CD14-positive monocyte (primary cell): ENCODE measurements at places on chromosomes 2 and 18. TPM values are rescaled to one million over a fixed set of nuclear protein-coding genes. Genes with fewer than 3 reads are reported as not detected.

GRCh38 chr18:78396077-78396476, 583.5 kb upstream of the SALL3 start:
- DNase-seq = no peak
- no peaks in the 10 kb centered on the region for H3K4me1 ChIP-seq

DNA sequence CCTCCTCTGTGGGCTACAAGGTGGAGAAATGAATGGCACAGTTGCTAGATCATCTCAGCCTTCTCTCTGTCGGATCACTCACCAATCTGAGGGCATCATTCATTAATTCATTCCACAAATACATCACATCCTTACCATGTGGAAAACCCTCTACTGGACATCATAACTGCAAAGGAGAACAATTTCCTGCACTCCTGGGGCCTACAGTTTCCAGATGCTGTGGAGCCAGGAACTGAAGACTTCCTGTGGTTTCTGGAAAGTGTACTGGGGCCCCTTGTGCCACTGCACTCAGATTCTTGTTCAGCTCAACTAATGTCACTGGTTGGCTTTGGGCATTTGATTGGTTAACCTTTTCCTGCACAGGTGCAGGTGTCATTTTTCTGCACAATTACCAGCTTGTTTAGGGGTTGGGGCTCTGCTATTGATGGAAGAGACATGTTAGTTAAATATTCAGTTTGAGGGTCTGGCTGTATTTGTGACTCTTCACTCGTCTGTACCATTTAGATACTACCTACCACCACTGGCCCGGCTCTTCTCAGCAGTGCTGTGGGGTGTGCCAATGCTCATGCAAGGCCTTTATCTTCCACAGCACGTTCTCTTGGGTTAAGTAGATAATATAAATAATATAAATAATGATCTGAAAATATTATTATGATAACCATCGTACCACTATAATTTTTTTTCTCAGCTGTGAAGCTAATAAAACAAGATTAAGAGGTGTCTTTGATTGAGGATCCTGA, 427.3 kb downstream of the TSN start:
- no peak overlapping the region for H3K27ac ChIP-seq
- no peak for DNase-seq
- H3K36me3 ChIP-seq = no peaks in the 10 kb centered on the region

- H3K36me3 ChIP-seq = no peaks in the 10 kb centered on the region
- DNase-seq = no peak
- no peaks in the 10 kb centered on the region for H3K27me3 ChIP-seq
Observed at GRCh38 chr2:147490401-147491261, 354.2 kb upstream of the ACVR2A start.

DNA sequence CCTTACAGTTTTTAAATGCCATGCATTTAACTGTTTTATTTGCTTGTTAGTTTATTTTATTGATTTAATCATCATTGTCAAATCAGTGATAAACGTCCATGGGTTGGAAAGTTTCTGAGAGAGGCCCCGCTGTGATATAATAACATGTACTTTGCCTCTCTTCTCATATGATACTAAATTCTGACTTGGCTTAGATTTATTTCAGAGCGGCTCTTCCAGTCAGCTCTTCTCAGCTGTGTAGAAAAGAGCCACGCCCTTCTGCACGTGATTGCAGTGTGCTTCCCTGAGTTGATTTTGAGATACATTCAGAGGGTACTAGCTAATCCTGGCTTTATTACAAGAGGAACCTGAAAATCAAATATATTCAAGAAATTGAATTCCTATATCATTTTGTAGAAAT, 218.6 kb downstream of the KCNE4 start:
- H3K4me3 ChIP-seq = no peak overlapping the region
- H3K27me3 ChIP-seq = no peaks in the 10 kb centered on the region
- H3K36me3 ChIP-seq = no peaks in the 10 kb centered on the region
- no peak overlapping the region for H3K27ac ChIP-seq

DNA sequence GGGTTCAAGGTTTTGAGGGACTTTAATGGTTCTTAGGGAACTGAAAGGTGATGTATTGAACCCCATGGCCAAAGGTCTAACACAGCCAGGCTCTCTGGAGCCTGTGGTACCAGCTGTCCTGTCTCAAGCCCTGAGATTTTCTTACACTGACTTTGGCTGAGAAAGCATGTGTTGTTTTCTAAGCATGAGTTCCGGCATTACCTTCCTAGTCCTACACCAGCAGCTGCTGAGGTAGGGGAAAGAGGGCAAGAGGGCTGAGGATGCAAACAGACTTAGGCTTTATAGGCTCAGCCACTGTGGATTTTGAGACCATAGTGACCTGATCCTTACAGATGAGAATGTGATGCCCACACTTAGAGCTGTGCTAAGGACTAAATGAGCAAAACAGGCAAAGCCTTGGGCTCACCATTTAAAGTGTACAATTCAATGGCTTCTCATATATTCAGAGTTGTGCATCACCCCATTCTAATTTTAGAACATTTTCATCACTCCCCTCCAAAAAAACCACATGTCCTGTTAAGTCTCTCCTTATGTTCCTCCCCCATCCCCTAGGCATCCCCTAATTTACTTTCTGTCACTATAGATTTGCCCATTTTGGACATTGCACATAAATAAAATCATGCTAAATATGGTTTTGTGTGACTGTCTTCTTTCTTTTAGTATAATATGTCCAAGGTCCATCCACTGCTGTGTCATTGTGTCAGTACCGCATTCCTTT, 99.7 kb upstream of the OTOS start:
- no peaks in the 10 kb centered on the region for H3K4me1 ChIP-seq
- H3K27ac ChIP-seq = no peak overlapping the region
- H3K36me3 ChIP-seq = no peaks in the 10 kb centered on the region
- H3K4me3 ChIP-seq = no peak overlapping the region

DNA sequence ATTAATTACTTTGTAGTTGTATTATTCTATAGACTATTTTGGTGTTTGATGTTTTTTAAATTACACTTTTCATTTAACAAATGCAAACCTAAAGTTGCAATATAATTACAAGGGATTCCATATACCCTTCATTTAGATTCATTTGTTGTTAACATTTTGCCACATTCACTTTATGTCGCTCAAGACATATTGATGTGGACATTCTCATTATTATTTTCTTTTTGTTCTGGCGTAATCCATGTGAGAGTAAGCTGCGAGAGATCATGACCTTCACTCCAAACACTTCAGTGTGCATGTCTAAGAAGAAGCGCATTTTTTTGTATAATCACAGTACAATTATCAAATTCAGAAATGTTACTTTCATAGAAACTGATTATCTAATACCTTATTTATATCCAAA, 280.6 kb downstream of the CALCRL start:
- H3K4me3 ChIP-seq = no peak overlapping the region
- no peak overlapping the region for H3K27ac ChIP-seq
- peaks cover 16% of the 10 kb centered on the region for H3K4me1 ChIP-seq
- DNase-seq = no peak
- no peaks in the 10 kb centered on the region for H3K27me3 ChIP-seq

- H3K36me3 ChIP-seq = no peaks in the 10 kb centered on the region
- no peak overlapping the region for H3K27ac ChIP-seq
- no peaks in the 10 kb centered on the region for H3K27me3 ChIP-seq
- H3K4me3 ChIP-seq = no peak overlapping the region
Observed at GRCh38 chr2:48444404-48444803, 85.5 kb upstream of the STON1 start.

DNA sequence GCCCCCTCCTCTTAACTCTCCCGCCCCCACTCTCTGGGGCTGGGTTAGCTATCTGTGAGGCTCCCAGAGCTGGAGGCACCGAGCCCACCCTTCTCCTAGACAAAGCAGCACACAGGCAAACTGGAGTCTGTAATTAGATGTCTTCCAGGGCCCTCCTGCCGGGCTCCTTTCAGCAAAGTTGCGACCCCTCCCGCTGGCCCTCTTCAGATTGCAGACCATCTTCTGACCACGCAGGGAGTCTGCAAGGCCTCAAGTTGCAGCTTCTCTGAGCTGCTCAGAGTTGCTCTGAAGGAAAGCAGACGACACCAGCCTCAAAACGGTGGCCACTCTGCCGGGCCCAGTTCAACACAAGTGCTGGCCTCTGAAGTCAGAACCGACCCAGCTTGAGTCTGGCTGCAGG, 228.4 kb upstream of the COPS8 start:
- H3K4me3 ChIP-seq = no peak overlapping the region
- no peak for DNase-seq
- H3K36me3 ChIP-seq = no peaks in the 10 kb centered on the region
- H3K27ac ChIP-seq = no peak overlapping the region
- H3K4me1 ChIP-seq = no peaks in the 10 kb centered on the region
- H3K27me3 ChIP-seq = peaks cover 11% of the 10 kb centered on the region

CIAO1 gene
- polyA plus RNA-seq = 93.8 TPM

CHRNA1 gene
- polyA plus RNA-seq = not detected in 2 replicates

- H3K36me3 ChIP-seq = no peaks in the 10 kb centered on the region
- no peak overlapping the region for H3K4me3 ChIP-seq
- DNase-seq = no peak
- H3K27me3 ChIP-seq = no peaks in the 10 kb centered on the region
Observed at GRCh38 chr18:28009589-28009988, 167.3 kb downstream of the CDH2 start.

DNA sequence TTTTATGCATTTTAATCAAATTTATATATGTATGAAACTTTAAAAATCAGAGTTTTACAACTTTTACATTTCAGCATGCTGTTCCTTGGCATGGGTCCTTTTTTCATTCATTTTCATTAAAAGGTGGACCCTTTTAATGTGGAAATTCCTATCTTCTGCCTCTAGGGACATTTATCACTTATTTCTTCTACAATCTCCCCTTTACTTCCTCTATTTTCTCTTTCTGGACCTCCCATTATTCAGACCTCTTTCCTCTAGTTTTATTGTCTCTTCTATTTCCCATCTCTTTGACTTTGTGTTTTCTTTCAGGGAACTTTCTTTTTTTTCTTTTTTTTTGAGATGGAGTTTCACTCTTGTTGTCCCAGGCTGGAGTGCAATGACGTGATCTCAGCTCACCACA, 5.7 kb downstream of the PROC start:
- peak overlapping the region; percentile 59 for H3K4me3 ChIP-seq
- no peaks in the 10 kb centered on the region for H3K36me3 ChIP-seq
- H3K27ac ChIP-seq = no peak overlapping the region

ALK gene
- not detected for polyA plus RNA-seq

- no peaks in the 10 kb centered on the region for H3K4me1 ChIP-seq
- no peak overlapping the region for H3K4me3 ChIP-seq
- no peak for DNase-seq
- no peak overlapping the region for H3K27ac ChIP-seq
- no peaks in the 10 kb centered on the region for H3K27me3 ChIP-seq
- H3K36me3 ChIP-seq = no peaks in the 10 kb centered on the region
Observed at GRCh38 chr2:103159018-103159417, 397.2 kb downstream of the TMEM182 start.

GRCh38 chr2:96888072-96889011, 18.5 kb upstream of the SEMA4C start:
- peak overlapping the region; percentile 41 for H3K27ac ChIP-seq
- H3K27me3 ChIP-seq = no peaks in the 10 kb centered on the region
- no peak overlapping the region for H3K4me3 ChIP-seq
- H3K4me1 ChIP-seq = peaks cover 48% of the 10 kb centered on the region
- H3K36me3 ChIP-seq = no peaks in the 10 kb centered on the region

DNA sequence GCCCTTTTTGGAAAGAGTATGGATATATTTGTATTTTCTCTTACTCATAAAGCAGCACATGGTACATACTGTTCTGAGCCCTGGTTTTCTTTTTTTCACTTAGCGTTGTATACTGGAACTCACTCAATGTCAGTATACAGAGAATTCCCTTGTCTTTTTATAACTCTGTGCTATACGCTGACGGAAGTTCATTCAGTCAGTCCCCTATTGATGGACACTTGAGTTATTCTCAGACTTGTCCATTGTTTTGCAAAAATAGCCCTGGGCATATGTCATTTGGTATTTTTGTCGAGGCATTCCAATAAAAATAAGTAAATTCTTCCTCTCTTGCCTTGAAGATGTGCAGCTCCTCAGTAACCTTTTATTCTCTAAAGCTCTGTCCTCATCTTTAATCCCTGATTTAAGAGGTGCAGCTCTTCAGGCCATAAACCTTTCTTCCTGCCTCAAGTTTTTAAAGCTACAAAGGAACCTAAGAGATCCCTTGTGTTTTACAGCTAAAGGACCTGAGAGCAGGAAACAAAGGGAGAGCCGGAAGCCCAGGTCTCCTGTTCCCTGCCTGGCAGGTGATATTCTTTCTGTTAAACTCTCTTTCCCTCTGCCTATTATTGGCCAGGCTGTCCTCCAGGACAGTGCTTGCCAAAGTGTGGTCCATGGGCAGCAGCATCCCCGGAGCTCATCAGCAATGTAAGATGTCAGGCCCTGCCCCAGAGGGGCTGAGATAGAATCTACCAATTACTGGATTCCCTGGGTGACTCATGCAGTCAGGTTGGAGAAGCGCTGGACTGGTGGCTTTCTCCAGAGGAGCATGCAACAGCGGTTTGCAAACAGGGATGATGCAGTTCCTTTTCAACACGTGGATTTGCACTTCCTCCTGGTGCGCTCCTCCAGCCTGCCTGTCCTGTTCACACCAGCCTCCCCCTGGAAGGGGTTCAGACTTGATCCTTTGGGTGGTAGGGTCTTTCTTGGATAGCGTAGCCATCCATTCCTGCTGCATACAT, 158.0 kb downstream of the NEDD4L start:
- no peak overlapping the region for H3K4me3 ChIP-seq
- peaks cover 15% of the 10 kb centered on the region for H3K27me3 ChIP-seq
- H3K4me1 ChIP-seq = no peaks in the 10 kb centered on the region
- no peak overlapping the region for H3K27ac ChIP-seq

- no peaks in the 10 kb centered on the region for H3K27me3 ChIP-seq
- H3K4me3 ChIP-seq = no peak overlapping the region
- no peak overlapping the region for H3K27ac ChIP-seq
- H3K4me1 ChIP-seq = no peaks in the 10 kb centered on the region
- no peak for DNase-seq
Observed at GRCh38 chr2:30738141-30738911, 68.9 kb downstream of the CAPN13 start.

VAMP5 gene
- 251 TPM for polyA plus RNA-seq

GRCh38 chr18:3910512-3910911, 460.5 kb downstream of the TGIF1 start:
- H3K27ac ChIP-seq = no peak overlapping the region
- H3K4me3 ChIP-seq = no peak overlapping the region
- H3K36me3 ChIP-seq = no peaks in the 10 kb centered on the region
- peaks cover 11% of the 10 kb centered on the region for H3K4me1 ChIP-seq

GRCh38 chr2:190649798-190650390, 1.0 kb downstream of the NAB1 start:
- peak; percentile 33 for DNase-seq
- H3K27ac ChIP-seq = peak overlapping the region; percentile 97
- H3K27me3 ChIP-seq = no peaks in the 10 kb centered on the region
- peak overlapping the region; percentile 97 for H3K4me3 ChIP-seq

DTNA gene
- 0.76 TPM for polyA plus RNA-seq

- H3K4me1 ChIP-seq = peaks cover 31% of the 10 kb centered on the region
- no peak for DNase-seq
- no peak overlapping the region for H3K27ac ChIP-seq
- H3K27me3 ChIP-seq = no peaks in the 10 kb centered on the region
Observed at GRCh38 chr18:57075716-57076400, 71.0 kb upstream of the BOD1L2 start.
